Liver (tissue), 10 donors: ENCODE measurements at places on chromosomes 1 and 21. TPM values are rescaled to one million over a fixed set of nuclear protein-coding genes. Genes with fewer than 3 reads are reported as not detected.

The FMO4 gene
- polyA plus RNA-seq, result 11.0 TPM

The UMODL1 gene
- not detected for polyA plus RNA-seq

The CHI3L2 gene
- polyA plus RNA-seq, result 0.07 TPM

The ADAMTS1 gene
- polyA plus RNA-seq, result 8.0 TPM

The MMP23B gene
- 0.92 TPM for polyA plus RNA-seq

The TMPRSS15 gene
- polyA plus RNA-seq, result not detected

The BTBD19 gene
- polyA plus RNA-seq, result 2.7 TPM

The RGS16 gene
- polyA plus RNA-seq, result 0.54 TPM

The NTRK1 gene
- 0.14 TPM for polyA plus RNA-seq

The TRIM17 gene
- polyA plus RNA-seq, result 0.49 TPM

- no peak overlapping the region for H3K27ac ChIP-seq
- no peaks in the 10 kb centered on the region for H3K27me3 ChIP-seq
- no peaks in the 10 kb centered on the region for H3K36me3 ChIP-seq
- H3K4me3 ChIP-seq, result no peak overlapping the region
- peak; percentile 6 for DNase-seq
Measured at GRCh38 chr1:5526385-5526750, 465.9 kb downstream of the NPHP4 start.

DNA sequence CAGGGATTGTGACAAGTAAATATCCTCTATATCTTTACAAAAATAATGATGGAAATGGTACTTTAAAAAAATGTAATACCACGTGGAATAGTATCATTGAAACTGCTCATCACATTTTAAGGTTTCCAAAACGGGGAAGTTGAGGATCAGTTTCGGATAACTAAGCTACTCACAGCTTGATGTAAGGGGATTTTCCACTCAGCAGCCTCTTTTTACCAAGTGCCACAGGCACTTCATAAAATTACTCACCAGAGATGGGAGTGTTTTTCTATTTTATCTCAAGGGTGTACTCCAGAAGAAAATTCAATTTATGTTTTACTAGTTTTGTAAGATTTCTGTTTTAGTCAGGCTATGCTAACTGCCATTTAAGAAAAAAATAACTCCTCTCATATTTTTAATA lies 91.7 kb downstream of the TPR start:
- H3K36me3 ChIP-seq, result no peaks in the 10 kb centered on the region
- no peaks in the 10 kb centered on the region for H3K4me1 ChIP-seq
- no peak for DNase-seq
- no peak overlapping the region for H3K27ac ChIP-seq
- H3K27me3 ChIP-seq, result no peaks in the 10 kb centered on the region

DNA sequence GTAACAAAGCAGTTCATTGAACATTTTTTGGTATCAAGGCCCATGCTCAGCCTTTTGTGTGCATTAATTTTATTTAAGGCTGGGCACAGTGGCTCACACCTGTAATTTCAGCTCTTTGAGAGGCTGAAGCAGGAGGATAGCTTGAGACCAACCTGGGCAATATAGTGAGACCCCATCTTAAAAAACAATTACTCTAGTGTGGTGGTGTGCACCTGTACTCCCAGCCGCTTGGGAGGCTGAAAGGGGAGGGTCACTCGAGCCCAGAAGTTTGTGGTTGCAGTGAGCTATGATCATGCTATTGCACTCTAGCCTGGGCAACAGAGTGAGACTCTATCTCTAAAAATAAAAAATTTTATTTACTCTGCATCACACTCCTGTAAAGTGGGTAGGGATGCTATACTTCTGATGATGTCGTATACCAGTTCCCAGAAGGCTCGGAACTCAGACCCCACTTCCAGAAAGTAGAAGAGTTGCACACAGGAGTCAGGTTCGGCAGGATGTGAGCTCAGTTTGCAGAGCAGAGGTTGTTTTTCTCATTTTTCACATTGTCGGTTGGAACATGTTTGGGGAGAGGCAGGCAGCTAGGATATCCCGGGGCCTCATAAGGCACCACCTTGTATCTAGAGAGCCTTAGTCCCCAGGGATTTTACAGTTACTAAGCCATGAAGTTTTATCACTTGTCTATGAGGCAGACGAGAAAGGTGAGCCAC lies 144.6 kb downstream of the GALNT2 start:
- peaks cover 2% of the 10 kb centered on the region for H3K4me1 ChIP-seq
- H3K36me3 ChIP-seq, result peaks cover 4% of the 10 kb centered on the region
- H3K27me3 ChIP-seq, result no peaks in the 10 kb centered on the region
- no peak overlapping the region for H3K27ac ChIP-seq
- no peak overlapping the region for H3K4me3 ChIP-seq

DNA sequence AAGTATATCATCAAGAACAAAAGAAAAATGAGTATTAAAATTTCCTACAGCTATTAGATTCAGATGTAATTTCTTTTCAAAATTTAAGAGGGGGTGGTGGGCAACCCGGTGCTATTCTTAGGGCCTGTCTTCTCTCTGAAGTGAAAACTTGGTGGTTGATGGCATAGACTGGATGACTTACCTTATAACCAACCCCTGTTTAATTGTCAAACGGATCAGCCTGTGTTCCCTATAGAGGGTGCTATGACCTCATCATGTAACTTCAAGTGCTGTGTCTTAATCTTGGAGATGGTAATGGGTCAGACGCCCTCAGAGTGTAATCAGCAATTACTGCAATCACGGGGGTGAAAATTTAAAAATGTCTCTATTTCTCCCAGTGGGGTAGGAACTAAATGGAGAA lies 176.2 kb downstream of the PCP4 start:
- H3K27ac ChIP-seq, result no peak overlapping the region
- no peaks in the 10 kb centered on the region for H3K27me3 ChIP-seq
- H3K4me3 ChIP-seq, result no peak overlapping the region
- no peaks in the 10 kb centered on the region for H3K4me1 ChIP-seq
- DNase-seq, result no peak

- H3K4me1 ChIP-seq, result peaks cover 8% of the 10 kb centered on the region
- H3K27me3 ChIP-seq, result no peaks in the 10 kb centered on the region
- H3K4me3 ChIP-seq, result no peak overlapping the region
- H3K27ac ChIP-seq, result no peak overlapping the region
Measured at GRCh38 chr1:59015708-59016107, 231.9 kb upstream of the JUN start.

- no peak for DNase-seq
- H3K36me3 ChIP-seq, result no peaks in the 10 kb centered on the region
- H3K27me3 ChIP-seq, result no peaks in the 10 kb centered on the region
- H3K4me1 ChIP-seq, result no peaks in the 10 kb centered on the region
- no peak overlapping the region for H3K4me3 ChIP-seq
- no peak overlapping the region for H3K27ac ChIP-seq
Measured at GRCh38 chr1:72845981-72846380, 563.6 kb upstream of the NEGR1 start.

DNA sequence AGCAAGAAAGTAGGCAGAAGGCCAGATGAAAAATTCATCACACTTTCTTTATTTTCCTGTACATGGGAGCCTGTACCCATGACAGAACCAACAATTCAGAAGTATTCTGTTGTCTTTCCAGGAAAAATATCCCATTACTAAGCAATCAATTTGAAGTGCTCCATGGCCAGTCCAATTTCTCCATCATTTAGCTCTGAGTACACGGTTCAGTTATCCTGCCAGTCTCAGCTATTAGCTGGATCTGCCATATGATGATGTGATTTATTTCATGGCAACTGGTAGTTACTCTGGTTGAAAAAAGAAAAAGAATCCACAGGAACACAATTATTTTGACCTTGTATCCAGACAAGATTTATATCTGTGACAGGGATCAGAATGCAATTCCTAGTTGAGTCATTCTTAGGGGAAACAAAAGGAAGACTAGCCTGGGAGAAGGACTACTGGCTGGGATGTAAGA lies 70.6 kb upstream of the GORAB start:
- no peak overlapping the region for H3K27ac ChIP-seq
- no peaks in the 10 kb centered on the region for H3K36me3 ChIP-seq
- no peak overlapping the region for H3K4me3 ChIP-seq
- no peaks in the 10 kb centered on the region for H3K27me3 ChIP-seq

GRCh38 chr1:57483954-57484353 lies 60.1 kb upstream of the DAB1 start:
- no peak overlapping the region for H3K27ac ChIP-seq
- H3K27me3 ChIP-seq, result no peaks in the 10 kb centered on the region
- H3K4me1 ChIP-seq, result no peaks in the 10 kb centered on the region
- DNase-seq, result no peak
- no peaks in the 10 kb centered on the region for H3K36me3 ChIP-seq
- H3K4me3 ChIP-seq, result no peak overlapping the region

- H3K36me3 ChIP-seq, result no peaks in the 10 kb centered on the region
- no peaks in the 10 kb centered on the region for H3K4me1 ChIP-seq
- DNase-seq, result no peak
- no peak overlapping the region for H3K27ac ChIP-seq
Measured at GRCh38 chr1:65904681-65905083, 112.0 kb downstream of the PDE4B start.

DNA sequence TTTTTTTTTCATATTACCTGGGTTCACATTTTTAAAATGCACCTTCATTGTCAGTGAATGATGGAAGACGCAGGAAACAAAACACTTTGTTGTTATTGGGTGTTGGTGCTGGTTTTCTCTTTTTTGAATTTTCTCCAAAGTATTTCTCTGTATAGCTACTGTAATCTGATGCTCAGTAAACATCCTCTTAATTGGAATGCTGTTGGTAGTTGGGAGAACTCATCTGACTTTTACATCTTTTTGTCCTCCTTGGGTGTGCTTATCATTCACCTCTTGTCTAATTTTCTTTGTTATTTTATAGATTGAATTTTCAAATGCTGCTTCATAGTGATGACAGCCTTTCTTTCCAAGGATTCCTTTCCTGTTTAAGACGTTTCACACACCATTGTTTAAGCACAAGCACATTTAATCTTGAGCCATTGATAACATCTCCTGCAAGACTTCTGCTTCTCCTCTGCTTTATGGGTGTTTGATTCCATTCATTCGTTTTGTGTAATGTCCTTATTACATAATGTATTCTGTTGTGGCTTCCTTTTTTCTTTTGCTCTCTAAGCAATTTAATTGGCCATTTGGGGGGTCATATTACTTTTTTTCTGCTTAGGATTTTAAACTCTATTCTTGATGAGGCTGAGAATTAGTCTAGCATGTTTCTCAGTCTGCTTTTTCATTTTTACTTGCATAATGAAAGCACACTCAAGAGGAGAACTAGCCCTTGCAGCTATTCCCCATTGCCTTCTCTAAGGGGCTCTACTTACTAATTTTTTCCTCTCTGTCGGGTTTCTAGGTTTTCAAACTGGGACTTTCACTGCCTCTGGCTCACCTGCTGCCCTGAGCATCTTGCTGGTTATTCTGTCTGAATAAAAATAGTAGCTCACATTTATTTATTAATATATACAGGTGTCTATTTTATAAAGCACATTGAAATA lies 42.0 kb upstream of the CD34 start:
- H3K4me3 ChIP-seq, result no peak overlapping the region
- no peaks in the 10 kb centered on the region for H3K36me3 ChIP-seq
- no peaks in the 10 kb centered on the region for H3K4me1 ChIP-seq
- no peaks in the 10 kb centered on the region for H3K27me3 ChIP-seq
- no peak overlapping the region for H3K27ac ChIP-seq

DNA sequence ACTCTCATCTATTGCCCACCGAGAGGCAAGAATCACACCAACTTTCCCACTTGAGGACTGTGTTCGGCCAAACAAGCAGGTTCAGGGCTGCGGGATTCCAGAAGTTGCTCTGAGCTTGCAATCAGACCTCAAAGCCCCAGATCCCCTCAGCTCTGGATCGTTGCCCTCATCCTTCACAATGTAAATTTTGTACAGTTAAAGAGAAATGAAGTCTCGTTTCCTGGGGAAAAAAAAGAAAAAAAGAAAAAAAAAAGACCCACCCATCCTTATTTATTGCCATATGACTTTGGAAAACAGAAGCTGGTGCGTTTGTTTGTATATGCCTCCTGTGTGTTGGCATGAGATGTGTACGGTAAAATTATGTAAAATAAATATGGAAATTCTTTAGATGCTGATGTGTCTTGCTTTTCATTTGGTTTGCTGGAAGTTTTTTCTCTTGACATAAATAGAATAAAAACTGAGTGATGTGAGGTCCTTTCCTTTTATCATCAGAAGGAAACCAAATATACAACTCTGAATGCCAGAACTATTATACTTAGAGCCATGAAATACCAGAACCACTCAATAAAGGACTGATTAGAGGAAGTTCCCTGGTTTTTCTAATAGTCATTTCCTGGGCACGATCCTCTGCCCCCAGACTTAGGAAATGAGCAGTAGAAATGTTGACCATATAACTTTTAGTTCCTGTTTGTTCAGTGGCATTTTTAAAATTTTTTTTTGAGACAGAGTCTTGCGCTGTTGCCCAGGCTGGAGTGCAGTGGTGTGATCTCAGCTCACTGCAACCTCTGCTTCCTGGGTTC lies 48.7 kb downstream of the LHX4 start:
- no peak overlapping the region for H3K27ac ChIP-seq
- no peak overlapping the region for H3K4me3 ChIP-seq
- no peak for DNase-seq
- H3K36me3 ChIP-seq, result no peaks in the 10 kb centered on the region
- H3K4me1 ChIP-seq, result no peaks in the 10 kb centered on the region
- no peaks in the 10 kb centered on the region for H3K27me3 ChIP-seq

DNA sequence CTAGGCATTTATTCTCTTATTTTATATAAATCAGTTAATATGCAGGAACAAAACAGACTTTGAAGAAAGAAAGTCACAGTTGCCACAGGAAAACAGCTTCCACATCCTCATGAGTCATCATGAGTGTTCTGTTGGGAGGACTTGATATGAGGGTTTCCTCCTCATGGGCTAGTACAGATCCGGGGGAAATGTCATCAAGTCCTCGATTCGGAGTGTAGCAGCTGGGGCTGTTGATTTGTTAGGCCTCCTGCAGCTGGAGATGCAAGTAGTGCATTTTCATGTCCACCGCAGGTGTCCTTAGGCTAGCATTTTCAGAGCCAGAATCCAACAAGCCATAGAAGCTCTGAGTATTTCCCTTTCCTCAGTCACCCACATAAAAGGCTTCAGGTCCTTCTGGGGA lies 36.7 kb downstream of the ADAM30 start:
- no peaks in the 10 kb centered on the region for H3K36me3 ChIP-seq
- no peak overlapping the region for H3K27ac ChIP-seq
- no peaks in the 10 kb centered on the region for H3K4me1 ChIP-seq

GRCh38 chr1:218995091-218995665 lies 178.5 kb upstream of the LYPLAL1 start:
- no peaks in the 10 kb centered on the region for H3K36me3 ChIP-seq
- H3K4me3 ChIP-seq, result no peak overlapping the region
- no peaks in the 10 kb centered on the region for H3K27me3 ChIP-seq
- no peak overlapping the region for H3K27ac ChIP-seq
- H3K4me1 ChIP-seq, result no peaks in the 10 kb centered on the region
- no peak for DNase-seq

GRCh38 chr1:26530410-26530894 lies 891 bp downstream of the RPS6KA1 start:
- H3K4me3 ChIP-seq, result no peak overlapping the region
- H3K4me1 ChIP-seq, result peaks cover 23% of the 10 kb centered on the region
- H3K27me3 ChIP-seq, result no peaks in the 10 kb centered on the region

GRCh38 chr1:8252266-8252951 lies 65.5 kb upstream of the SLC45A1 start:
- no peaks in the 10 kb centered on the region for H3K36me3 ChIP-seq
- peaks cover 13% of the 10 kb centered on the region for H3K4me1 ChIP-seq
- H3K27ac ChIP-seq, result peak overlapping the region; percentile 57
- DNase-seq, result no peak

- H3K4me3 ChIP-seq, result no peak overlapping the region
- no peaks in the 10 kb centered on the region for H3K4me1 ChIP-seq
- no peaks in the 10 kb centered on the region for H3K36me3 ChIP-seq
- H3K27me3 ChIP-seq, result no peaks in the 10 kb centered on the region
- H3K27ac ChIP-seq, result no peak overlapping the region
Measured at GRCh38 chr1:105416261-105416660, 1640.2 kb upstream of the PRMT6 start.
